ENCODE measurements at places on chromosomes 1 and 21.

DNA sequence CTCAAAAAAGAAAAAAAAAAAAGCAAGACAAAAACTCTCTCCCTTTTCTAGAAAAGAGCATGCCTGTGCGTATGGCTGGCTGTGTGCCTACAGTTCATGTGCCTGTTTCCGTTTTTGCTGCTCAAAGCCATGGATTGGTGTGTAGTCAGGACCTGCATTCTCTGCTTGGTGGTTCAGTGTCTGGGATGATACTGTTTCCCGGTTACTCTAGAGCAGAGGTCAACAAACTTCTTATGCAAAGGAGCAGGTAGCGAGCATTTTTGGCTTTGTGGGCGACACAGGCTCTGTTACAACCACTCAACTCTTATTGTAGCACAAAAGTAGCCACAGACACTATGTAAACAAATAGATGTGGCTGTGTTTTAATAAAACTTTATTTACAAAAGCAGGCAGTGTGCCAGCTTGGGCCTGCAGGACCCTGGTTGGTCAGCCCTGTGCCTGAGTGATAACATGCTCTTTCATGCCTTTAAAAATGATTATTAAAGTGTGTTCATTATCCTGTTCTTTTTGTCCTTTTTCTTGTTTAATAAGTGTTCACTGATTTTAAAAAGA lies 524.2 kb downstream of the KIF26B start:
- DNase-seq: no peak

DNA sequence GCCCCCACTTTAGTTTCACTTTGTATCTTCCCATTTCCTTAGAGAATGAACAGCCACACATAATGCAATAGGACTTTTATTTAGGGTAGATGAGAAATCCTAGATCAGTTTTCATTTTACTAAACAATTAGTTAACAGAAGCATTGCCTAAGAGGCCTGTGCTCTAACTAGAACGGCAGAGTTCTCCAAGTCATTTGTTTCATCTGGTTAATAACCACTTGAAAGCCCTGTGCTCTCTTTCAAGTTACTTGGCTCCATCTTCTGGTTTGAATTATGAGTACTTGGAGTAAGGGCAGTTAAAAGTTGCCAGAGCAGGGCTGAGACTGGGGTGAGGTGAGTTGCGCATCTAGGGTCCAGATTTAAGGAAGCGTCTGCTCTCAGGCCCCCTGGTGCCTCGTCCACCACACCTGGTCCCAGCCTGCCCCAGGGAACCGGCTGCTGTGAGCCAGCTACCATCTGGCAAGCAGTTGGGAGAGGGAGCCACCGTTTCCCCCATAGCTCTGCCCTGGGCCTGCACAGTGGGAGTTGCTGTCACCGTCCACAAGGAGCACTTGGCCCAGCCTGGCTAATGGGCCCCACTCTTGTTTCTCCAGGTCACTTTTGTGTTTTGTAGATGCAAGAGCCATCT lies 18.1 kb upstream of the SLC44A3 start:
- no peak for DNase-seq

DNA sequence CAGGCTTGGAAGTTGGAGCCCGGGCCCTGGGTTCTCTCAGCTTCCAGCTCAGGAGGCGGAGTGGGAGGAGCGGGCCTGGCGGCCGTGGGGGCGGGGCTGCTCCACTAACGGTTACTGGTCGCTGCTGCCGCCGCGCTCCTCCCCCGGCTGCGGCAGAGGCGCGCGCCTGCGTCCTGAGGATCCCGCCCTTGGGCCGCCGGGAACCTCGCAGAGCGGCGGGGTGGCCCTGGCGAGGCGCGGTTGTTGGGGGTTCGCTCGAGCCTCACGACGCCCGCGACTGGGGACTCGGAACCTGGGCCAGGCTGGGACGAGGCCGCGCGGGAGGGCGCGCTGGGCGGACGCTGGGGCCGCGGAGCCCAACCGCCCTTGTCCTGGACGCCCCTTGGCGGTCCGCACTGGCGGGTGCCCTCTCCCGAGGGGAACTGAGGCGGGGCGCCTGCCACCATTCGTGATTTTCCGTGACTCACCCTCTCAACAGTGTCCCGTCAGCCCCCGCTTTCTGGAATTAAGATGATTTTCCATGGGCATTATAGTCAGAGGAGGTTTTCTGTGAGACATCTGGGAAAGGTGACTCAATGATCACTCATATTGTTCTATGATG lies 34.1 kb downstream of the OR2G3 start:
- peak; percentile 39 for DNase-seq

GRCh38 chr1:155651861-155652661 lies 36.5 kb downstream of the YY1AP1 start:
- no peak for DNase-seq

DNA sequence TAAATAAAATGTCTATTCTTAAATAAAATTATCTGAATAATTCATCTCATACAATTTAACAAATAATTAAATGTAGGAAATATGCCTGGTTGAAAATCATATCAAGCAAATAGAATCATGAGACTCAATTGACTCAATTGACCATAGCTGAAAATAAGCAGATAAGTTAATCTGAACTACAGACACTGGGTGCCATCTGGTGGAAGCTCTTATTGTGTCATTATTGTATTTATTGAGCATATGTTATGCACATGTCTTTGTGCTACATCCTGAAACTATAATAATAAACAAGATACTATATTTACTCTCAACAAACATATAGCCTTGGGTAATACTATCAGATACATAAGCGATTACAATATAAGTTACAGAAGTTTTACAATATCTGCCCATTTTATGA lies 41.0 kb downstream of the BRINP3 start:
- no peak for DNase-seq

- no peak for DNase-seq
These were observed 8.7 kb downstream of the CFAP107 start for GRCh38 chr1:12754738-12755137.

- no peak for DNase-seq
These were observed 60.8 kb downstream of the LRRN2 start for GRCh38 chr1:204624631-204625216.

- no peak for DNase-seq
These were observed 6.8 kb upstream of the SLAMF9 start for GRCh38 chr1:159960721-159961381.

- no peak for DNase-seq
These were observed 2.2 kb downstream of the MTARC1 start for GRCh38 chr1:220788900-220789299.

- no peak for DNase-seq
These were observed 33.9 kb downstream of the OLFML2B start for GRCh38 chr1:161989786-161990185.

- DNase-seq: peak; percentile 13
These were observed at the start of gene SPAG17 for GRCh38 chr1:118185084-118185832. SPAG17 (minus strand) TSS chr1:118185228; CDS start chr1:118185157, 71 bp downstream.

DNA sequence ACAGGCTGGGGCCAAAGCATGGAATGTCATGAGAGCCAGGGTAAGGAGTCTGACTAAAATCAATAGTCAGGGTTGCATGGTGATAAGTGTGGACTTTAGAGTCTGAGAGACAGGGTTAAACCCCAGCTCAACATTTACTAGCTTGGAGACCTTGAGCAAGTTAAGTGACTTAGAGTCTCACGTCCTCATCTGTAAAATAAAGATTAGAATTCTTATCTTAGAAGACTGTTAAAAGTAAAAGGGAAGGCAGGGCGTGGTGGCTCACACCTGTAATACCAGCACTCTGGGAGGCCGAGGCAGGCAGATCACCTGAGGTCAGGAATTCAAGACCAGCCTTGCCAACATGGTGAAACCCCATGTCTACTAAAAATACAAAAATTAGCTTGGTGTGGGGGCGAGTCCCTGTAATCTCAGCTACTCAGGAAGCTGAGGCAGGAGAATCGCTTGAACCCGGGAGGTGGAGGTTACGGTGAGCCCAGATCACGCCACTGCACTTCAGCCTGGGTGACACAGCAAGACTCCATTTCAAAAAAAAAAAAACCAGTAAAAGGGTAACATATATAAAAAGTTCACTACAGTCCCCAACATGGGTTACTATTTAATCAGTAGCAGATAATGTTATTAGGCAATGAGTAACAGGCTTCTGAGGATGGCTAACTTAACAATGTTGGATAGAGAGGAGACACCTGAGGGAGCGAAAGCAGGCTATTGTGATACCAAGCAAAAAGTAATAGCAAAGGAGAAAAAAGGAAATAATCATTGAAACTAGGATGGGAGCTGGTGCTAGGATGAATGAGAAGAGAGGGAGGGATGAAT lies 20.8 kb downstream of the TMCO1 start:
- no peak for DNase-seq

DNA sequence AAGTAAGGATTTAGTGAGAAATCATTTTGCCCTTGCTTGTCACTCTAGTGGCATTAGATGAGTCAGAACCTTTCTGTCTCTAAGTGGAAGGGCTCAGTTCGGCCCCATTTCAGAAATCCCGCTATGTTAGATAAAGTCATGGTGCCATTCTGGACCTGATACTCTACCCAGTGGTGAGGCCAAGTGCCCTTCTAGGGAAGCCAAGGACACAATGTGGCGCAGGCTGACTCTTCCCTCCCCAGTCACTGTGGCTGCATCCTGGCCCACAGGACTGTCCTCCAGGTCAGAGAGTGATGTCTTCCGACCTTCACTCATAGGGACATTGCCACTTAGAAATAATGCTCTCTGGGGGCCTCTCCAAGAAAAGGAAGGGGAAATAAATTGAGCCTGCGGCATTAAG lies 48.3 kb upstream of the MTR start:
- DNase-seq: no peak

- DNase-seq: no peak
These were observed 102.8 kb upstream of the F3 start for GRCh38 chr1:94644352-94644751.

- no peak for DNase-seq
These were observed 125.0 kb upstream of the HOOK1 start for GRCh38 chr1:59689730-59690129.

DNA sequence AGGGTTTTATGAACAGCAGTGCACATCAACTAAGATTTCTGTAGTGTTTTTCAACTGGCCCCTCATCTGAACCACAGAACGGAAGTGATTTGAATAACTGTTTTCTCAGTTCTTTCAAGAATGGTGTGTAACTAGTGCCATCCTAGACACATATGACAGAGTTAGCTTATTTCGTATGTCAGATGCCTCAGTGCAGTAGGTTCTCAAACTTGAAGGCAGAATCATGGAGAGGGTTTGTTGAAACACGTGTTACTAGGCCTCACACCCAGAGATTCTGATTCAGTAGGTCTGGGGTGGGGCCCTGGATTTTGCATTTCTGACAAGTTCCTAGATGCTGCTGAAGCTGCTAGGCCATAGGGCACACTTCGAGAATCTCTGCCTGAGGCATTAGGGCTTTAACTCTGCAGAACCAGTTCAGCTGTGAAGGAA lies 49.0 kb downstream of the SCCPDH start:
- no peak for DNase-seq

DNA sequence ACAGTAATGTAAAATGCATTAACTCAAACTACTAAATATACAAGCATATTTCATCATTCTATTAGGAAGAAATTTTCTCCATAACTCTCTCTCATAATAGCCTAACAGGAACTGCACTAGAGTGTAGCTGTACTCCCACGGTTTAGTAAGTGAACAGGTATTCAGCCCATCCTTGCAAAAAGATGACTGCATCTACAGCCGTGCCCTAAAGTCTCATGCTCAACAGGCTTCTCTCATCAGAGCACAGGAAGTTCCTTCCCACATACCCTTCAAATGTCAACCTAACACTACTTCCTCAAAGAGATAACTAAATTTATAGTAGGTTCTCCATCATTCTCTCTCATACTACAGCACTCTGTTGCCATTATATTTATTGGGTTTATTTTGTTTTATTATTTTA lies 251.6 kb downstream of the AKT3 start:
- peak; percentile 66 for DNase-seq

DNA sequence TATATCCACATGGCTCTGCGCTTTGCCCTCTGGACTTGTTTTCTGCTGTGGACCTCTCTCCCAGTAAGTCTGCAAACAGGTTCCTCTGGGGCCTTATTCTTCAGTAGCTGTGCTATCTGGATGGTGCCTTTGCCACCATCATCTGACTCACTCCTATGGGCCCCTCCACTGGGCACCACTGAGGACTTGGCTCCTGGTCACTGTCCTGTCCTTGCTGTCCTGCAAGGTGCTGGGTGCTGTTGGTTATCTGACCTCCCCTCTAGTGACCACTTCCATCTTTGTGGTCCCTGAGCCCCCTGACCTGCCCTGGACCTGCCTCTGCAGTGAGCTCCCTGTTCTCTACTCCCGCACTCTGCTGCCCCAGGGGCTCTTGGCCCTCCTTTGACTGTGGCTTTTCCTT lies 6.7 kb downstream of the CNIH3 start:
- DNase-seq: no peak

- no peak for DNase-seq
These were observed 64.6 kb downstream of the TRIM11 start for GRCh38 chr1:228341814-228342626.

DNA sequence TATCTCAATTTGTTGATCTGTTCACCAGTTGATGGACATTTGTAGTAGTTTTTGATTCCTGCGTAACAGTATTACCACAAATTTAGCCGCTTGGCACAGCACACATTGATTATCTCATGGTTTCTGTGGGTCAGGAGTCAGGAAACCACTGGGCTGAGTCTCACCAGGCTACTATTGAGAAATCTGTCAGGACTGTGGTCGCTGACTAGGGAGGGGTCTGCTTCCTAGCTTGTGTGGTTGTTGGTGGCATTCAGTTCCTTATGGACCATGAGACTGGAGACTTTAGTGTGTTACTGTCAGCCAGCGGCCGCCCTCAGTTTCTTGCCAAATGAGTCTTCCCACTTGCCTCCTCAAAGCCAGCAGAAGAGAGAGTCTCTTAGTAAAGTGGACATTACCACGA lies 9.8 kb downstream of the PEX14 start:
- no peak for DNase-seq

- peak; percentile 46 for DNase-seq
These were observed 127.5 kb upstream of the C1orf174 start for GRCh38 chr1:4027492-4028138.

DNA sequence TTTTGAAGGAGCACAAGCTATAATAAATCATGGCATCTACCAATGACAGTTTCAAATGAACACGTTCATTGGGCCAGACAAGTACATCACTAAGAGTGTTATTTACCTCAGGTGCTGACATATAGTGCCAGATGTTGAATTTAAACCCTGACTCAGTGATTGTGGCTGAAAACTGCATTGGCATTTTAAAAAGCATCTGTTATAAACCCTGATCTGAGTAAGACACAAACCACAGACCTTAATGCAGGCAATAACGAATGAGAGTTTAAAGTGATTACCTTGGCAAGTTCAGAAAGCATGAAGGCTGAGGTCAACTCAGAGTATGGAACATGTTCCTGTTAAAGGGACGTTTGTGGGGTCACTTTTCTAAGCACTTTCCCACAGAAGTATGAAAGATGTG lies 865.1 kb upstream of the TMPRSS15 start:
- DNase-seq: no peak

DNA sequence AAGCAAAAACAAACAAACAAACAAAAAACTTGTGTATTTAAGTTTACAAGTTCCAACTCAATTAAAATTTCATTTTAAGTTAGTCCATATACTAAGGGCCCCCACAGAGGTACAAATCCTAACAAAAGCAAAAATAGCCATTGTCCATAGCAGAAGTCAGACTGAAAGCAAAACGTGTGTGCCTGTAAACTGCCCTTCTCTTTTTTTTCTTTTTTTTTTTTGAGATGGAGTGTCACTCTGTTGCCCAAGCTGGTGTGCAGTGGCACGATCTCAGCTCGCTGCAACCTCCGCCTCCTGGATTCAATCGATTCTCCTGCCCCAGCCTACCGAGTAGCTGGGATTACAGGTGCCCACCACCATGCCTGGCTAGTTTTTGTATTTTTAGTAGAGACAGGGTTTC lies 11.6 kb upstream of the IFNGR2 start:
- no peak for DNase-seq

GRCh38 chr1:173301507-173301906 lies 94.4 kb upstream of the TNFSF4 start:
- no peak for DNase-seq

GRCh38 chr1:116409751-116410191 lies 36.7 kb downstream of the ATP1A1 start:
- DNase-seq: no peak

- DNase-seq: no peak
These were observed 102.8 kb downstream of the CDC7 start for GRCh38 chr1:91603409-91603808.
